ENCODE measurements at places on chromosomes 5 and 9.

DNA sequence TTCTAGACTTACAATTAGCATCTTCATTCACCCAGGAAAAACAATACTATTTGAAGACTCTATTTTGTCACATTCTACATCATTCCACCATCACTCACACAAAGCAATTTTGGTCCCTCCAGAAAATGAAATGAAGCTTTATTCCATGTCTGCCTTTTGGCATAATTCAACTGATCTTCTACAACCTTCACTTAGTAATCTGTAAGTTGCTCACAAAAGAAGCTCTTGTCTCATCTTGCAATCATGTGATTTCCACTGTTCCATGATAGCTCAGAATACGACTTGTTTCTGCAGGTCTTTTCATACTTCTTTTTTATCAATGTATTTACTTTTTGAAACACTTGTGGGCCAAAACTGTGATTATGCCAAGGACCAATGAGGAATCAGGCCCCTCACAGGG lies 261.9 kb upstream of the NR4A3 start:
- no peak for DNase-seq

DNA sequence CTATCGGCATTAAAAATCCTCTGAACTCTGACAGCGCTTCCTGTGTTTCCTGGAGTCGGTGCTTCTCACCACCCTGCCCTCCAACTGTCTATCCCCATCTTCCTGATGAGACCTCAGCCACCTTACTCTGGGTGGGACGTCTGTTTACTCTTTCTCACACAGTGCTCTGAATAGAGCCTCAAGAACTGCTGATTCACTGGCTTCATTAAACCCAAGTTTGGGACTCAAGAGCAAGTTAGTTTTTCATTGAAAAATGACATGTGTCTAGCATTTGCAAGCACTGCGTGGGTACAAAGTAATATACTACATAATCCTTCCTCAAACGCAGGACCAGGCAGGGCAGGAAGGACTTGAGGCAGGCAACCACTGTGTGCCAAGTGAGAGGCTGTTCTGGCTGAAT lies 49.5 kb downstream of the DAP start:
- no peak for DNase-seq

GRCh38 chr5:28110781-28111180 lies 1072.4 kb upstream of the CDH9 start:
- no peak for DNase-seq

GRCh38 chr9:127921557-127922120 lies 4.8 kb upstream of the ST6GALNAC4 start:
- peak; percentile 52 for DNase-seq

GRCh38 chr5:122844136-122844909 lies 1.1 kb upstream of the SNX24 start:
- peak; percentile 5 for DNase-seq

DNA sequence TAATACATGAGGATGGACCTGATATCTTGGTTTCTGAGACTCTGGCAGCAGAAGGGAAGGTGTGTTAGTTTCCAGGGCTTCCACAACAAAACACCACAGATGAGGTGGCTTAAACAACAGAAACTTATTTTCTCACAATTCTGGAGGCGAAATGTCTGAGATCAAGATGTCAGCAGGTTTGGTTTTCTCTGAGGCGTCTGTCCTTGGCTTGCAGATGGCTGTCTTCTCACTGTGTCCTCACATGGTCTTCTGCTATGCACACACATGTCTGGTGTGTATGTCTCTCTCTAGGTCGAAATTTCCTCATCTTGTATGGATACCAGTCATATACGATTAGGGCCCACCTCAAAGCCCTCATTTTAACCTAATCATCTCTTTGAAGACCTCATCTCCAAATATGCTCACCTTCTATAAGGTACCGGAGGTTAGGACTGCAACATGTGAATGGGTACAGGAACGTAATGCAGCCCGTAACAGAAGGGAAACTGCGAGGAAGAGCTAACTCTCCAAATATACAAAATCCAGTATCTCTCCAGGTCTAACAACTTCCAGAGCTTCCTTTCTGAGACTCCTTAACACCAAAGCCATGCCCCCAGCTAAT lies 139.8 kb upstream of the SMARCA2 start:
- DNase-seq = no peak

- DNase-seq = no peak
Measured at GRCh38 chr9:137221506-137222111, 431 bp downstream of the RNF208 start.

GRCh38 chr5:137329586-137330296 lies 169.4 kb downstream of the SPOCK1 start:
- DNase-seq = no peak

GRCh38 chr9:113274474-113275156 lies 757 bp downstream of the CDC26 start:
- DNase-seq = peak; percentile 53

GRCh38 chr5:134905246-134905996 lies 490 bp downstream of the PCBD2 start:
- DNase-seq = peak; percentile 72

- DNase-seq = no peak
Measured at GRCh38 chr9:107557236-107557990, 67.8 kb upstream of the KLF4 start.

GRCh38 chr9:78356634-78357033 lies 59.7 kb downstream of the PSAT1 start:
- DNase-seq = no peak

DNA sequence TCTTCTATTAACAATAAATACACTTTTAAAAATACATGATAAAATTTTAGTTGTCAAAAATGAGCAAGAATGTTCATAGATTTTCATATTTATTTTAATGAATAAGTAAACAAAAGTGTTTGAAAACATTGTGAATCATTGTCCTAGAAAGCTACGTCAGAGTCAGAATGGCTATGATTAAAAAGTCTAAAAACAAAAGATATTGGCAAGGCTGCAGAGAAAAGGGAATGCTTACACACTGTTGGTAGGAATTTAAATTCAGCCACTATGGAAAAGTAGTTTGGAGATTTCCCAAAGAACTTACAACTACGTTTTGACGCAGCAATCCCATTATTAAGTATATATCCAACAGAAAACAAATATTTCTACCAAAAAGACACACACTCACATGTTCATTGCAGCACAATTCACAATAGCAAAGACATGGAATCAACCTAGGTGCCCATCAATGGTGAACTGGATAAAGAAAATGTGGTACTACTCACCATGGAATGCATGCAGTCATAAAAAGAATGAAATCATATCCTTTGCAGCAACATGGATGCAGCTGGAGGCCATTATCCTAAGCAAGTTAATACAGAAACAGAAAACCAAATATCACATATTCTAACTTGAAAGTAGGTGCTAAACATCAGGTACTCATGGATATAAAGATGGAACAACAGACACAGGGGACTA lies 49.2 kb upstream of the FBXL17 start:
- DNase-seq = no peak

- DNase-seq = no peak
Measured at GRCh38 chr5:759111-759751, 25.3 kb downstream of the ZDHHC11B start.

GRCh38 chr5:154205441-154206117 lies 15.0 kb downstream of the GALNT10 start:
- no peak for DNase-seq

- DNase-seq = no peak
Measured at GRCh38 chr5:120518581-120518980, 54.5 kb downstream of the PRR16 start.

GRCh38 chr5:165334201-165334600 lies 1828.8 kb downstream of the MAT2B start:
- no peak for DNase-seq

GRCh38 chr9:106800701-106801270 lies 62.2 kb upstream of the ZNF462 start:
- no peak for DNase-seq

GRCh38 chr5:104594850-104595249 lies 1032.3 kb upstream of the NUDT12 start:
- no peak for DNase-seq

GRCh38 chr9:107721705-107722245 lies 232.2 kb upstream of the KLF4 start:
- no peak for DNase-seq

DNA sequence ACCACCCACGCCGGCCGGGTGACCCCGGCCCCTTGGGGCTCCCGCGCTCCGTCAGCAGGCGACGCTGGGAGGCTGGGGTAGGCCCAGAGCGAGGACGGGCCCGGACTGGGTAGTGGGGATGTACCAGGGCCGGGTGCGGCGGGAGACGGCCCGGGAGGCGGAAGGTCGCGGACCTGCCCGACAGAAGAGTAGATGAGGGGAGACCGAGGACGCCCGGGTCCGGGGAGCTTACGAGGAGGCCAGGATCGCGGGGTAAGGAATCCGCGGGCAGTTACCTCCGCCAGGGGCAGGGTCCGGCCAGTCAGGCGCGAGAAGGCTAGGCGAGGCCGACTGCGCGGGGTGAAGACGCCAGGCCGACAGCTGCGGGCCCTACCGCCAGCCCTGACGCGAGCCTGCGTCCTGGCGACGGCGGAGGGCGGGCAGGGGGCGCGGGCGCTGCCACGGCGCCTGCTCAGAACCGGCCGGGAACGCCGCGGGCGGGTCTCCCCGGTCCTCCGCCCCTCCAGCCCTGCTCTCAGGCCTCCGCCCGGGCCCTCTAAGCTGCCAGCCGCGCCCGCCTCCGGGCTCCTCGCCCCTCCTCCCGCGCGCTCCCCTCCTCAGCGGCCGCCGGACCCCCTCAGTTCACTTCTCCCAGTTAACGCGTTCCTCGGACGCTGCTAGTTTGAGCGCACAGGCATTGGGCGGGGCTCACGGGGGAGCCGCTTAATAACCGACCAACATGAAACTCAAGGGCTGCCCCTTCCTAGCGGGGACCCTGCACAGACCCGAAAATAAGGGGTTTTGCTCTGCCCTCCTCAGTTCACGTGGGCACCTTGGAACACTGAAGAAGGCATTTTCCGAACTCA lies at the start of gene CPLANE1:
TSS of gene CPLANE1 (minus strand) at position 407 of the 845 bp plus-strand sequence. CDS start 1,678 bp downstream, outside the sequence.
- DNase-seq = peak; percentile 91

GRCh38 chr5:96067894-96068614 lies 106.4 kb upstream of the ELL2 start:
- peak; percentile 61 for DNase-seq

- DNase-seq = peak; percentile 94
Measured at GRCh38 chr9:16032799-16033198, 480.0 kb downstream of the CCDC171 start.

DNA sequence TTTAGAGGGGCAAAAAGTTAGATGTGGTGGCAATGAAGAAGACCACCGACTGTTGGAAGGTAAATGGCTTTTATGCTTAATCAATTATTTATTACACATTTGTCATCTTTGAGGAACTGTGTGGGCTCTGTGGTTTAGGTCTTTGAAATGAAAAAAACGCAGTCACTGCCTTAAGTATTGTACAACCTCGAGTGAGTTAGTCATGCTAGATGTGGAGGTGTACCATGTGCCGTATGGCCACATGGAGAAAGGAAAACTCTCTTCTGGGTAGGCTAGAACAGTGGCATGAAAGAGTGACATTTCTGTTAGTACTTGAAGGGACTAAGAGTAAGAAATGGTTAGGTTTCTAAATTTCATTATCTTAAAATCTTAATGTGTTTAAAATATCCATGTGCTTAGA lies 166.1 kb downstream of the HACD4 start:
- no peak for DNase-seq

DNA sequence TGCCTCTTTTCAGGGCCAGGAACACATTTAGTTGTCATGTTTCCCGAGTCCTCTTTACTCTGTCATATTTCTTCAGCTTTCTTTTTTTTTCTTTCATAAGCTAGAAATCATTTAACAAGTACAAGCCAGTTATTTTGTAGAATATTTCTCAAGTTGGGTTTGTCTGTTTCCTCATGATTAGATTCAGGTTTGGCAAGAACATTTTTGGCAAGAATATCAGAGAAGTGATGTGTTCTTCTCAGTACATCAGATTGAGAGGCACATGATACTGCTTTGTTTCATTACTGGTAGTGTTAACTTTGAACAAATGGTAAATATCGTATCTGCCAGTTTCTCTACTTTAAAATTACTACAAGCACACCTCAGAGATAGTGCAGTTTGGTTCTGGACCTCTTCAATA lies 45.1 kb downstream of the PCSK5 start:
- no peak for DNase-seq
